ENCODE measurements at places on chromosomes 2 and 18.

DNA sequence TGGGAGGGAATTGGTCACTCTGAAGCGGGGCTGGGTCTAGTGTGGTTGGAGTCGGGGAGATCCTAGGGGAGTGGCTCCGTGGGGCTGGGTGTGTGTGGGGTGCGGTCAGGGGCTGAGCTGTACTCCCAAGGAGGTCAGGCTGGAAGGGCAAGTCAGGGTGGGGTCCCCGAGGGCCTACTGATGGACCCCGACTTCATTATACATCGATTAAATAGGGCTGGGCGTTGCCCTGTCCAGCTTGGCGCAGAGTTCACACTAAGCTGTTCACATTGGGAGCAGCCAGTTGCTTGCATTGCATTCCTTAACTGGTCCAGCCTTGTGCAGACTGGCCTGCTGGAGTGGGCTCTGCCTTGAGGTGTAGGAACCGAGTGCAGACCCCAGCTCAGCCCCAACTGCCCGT, 131.2 kb downstream of the ASB1 start:
- DNase-seq = no peak

- no peak for DNase-seq
Observed at GRCh38 chr2:226052772-226053416, 653.4 kb downstream of the NYAP2 start.

- DNase-seq = no peak
Observed at GRCh38 chr18:50559752-50560680, at the start of gene MAPK4. TSS of gene MAPK4 (plus strand) at chr18:50560087. CDS start at chr18:50663959, 103,872 bp downstream.

DNA sequence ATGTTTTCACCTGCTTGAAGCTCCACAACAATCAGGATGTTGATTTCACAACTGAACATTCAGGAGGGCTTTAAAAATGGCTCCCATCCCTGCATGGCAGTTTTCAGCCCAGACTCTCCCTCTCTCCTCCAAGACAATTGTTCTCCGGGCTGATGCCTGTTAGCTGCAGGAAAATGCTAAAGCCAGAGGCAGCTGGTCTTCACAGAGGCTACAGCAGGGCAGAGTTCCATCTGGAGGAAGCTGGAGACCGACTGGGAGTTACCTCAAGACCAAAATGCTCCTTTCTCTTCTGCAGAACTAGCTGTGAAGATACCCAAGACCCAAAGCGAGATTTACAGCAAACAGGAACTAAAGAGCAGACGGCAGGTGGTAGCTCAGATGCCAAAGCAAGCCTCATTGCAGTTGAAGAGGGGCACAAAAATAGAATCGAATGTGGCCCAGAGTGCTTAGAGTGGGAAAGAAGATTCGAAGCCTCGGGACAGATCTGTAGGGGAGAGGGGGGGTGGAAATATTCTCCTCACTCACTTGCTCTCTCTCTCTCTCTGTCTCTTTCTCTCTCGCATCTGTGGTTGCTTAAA, 423.6 kb downstream of the ZNF521 start:
- DNase-seq = no peak

DNA sequence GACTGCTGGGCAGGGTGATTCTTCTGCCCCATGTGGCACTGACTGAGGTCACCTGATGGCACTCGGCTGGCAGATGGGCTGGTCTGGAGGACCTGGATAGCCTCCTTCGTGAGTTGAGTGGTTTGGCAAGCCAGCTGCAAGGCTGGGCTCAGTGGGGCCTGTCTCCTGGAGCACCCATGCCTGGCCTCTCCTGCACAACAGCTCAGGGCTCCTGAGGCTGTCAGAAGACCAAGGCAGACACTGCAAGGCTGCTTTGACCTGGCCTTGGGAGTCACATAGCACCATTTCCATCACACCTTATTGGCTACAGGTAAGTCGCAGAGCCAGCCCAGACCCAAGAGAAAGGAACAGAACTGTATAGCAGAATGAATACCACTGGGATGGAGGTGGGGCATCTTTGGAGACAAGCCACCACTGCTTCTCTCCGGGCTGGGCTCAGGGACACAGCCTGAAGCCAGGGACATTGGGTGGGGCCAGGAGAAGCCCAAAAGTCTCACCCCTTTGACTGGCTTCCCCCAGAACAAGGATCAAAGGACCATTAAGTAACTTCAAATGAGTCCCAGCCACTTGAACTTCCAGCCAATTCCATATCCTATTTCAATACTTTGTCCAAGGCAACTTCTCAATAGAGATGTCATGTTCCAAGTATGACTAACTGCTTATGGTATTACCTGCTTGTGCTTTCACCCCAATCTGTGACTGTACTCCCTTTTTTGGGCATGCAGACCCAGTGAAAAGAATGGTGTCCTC, 156.3 kb downstream of the CABLES1 start:
- DNase-seq = no peak

DNA sequence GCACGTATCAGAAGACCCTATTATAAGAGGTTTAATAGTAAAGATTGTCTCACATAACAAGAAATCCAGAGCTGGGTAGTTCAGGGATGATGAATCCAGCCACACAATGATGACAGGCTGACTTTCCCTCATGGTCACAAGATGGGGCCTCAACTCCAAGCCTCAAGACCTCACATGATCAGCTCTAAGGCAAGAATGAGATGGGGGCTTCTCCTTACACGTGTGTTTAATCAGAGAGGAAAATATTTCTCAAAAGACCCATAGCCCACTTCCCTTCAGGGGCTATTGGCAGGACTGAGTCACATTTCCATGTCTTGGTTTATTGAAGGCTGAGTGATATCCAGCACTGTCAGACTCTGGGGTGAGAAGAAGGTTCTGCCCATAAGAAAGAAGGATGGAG, 100.2 kb upstream of the FOSL2 start:
- no peak for DNase-seq

- peak; percentile 47 for DNase-seq
Observed at GRCh38 chr2:12718015-12718671, 1.4 kb downstream of the TRIB2 start.

GRCh38 chr2:188450732-188451483, 159.2 kb downstream of the GULP1 start:
- DNase-seq = no peak

GRCh38 chr2:136049991-136050920, 64.8 kb upstream of the DARS1 start:
- DNase-seq = no peak
